ENCODE measurements at places on chromosomes 5 and 9.

- DNase-seq, result no peak
Observed at GRCh38 chr5:26948921-26949320, 89.5 kb downstream of the CDH9 start.

- no peak for DNase-seq
Observed at GRCh38 chr5:32265902-32266301, 46.8 kb downstream of the MTMR12 start.

DNA sequence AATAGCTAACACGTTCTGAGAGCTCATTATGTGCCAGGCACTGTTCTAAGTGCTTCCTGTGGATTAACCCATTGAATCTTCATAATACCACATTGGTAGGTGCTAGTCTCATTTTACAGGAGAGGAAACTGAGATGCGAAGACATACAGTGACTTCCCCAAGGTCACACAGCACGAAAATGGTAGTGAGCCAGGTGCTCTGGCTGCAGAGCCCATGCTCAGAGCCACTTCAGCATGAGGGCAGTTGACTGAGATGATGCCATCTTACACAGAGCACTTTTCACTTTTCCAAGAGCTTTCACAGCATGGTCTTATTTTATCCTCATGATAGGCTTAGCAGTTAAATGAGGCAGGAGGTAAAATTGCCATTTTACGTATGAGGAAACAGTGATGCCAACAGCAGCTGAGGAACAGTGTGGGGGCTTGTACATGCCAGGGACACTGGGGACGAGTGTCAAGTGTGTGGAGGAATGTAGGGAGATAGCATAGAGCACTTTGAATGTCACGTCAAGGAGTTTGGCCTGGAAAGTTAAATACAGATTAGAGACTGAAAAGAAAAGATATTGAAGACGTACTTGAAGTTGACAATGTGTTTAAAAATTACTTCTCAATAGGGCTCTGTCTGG, 180.0 kb downstream of the KIF4B start:
- no peak for DNase-seq

DNA sequence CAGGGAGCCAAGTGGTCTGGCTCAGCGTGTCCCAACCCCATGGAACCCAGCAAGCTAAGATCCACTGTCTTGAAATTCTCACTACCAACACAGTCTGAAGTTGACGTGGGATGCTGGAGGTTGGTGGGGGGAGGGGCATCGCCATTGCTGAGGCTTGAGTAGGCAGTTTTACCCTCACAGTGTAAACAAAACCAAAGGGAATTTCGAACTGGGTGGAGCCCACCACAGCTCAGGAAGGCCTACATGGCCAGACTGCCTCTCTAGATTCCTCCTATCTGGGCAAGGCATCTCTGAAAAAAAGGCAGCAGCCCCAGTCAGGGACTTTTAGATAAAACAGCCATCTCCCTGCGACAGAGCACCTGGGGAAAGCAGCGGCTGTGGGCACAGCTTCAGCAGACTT, 17.1 kb upstream of the FBXL17 start:
- no peak for DNase-seq

DNA sequence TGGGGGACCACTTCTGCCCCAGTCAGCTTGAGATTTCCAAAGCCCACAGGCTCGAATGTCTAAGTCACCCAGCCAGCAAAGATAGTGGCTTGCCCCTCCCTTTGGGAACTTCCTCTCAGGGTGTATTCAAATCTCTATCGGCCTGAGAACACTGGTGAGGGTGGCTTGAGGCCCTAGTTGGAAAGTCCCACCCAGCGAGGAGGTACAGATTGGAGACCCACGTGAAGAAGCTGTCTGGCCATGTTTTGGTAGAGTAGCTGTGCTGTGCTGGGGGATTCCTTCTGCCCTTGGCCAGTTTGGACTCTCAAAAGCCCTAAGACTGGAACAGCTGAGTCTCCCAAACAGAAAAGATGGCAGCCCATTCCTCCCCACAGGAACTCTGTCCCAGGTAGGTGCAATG, 172.7 kb upstream of the RIOK2 start:
- DNase-seq, result no peak

Measured in esophagus squamous epithelium (tissue), 5 donors.